ENCODE measurements at places on chromosomes 2 and 18. TPM values are rescaled to one million over a fixed set of nuclear protein-coding genes. Genes with fewer than 3 reads are reported as not detected.

SDC1 gene
- 47.3 TPM for total RNA-seq

OTOS gene
- total RNA-seq = not detected

FER1L5 gene
- total RNA-seq = 1.1 TPM

PLCL1 gene
- 0.11 TPM for total RNA-seq

IL36B gene
- total RNA-seq = not detected

C1QL2 gene
- total RNA-seq = 0.55 TPM

GRCh38 chr18:66668706-66669105 lies 64.8 kb upstream of the CDH19 start:
- H3K27me3 ChIP-seq = no peaks in the 10 kb centered on the region
- peaks cover 42% of the 10 kb centered on the region for H3K4me1 ChIP-seq
- H3K36me3 ChIP-seq = no peaks in the 10 kb centered on the region
- DNase-seq = no peak
- no peak overlapping the region for H3K27ac ChIP-seq
- H3K4me3 ChIP-seq = no peak overlapping the region

DNA sequence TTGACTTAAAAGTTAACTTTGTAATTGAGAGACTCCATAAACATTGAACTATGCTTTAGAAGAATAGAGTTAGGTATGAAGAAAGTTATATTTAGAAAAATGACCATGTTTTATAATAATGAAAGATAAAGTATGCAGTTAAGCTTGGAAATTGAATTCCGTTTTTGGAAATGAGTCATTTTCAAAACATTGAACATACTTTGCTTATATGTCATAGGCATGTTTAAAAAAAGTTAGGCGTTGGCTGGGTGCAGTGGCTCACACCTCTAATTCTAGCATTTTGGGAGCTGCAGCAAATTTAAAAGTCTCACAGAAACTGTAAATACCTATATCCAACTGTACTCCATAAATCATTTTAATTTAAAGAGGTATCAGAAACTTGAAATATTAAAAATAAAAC lies 607.4 kb downstream of the CBLN2 start:
- H3K27me3 ChIP-seq = no peaks in the 10 kb centered on the region
- no peak for DNase-seq
- peaks cover 4% of the 10 kb centered on the region for H3K36me3 ChIP-seq

DNA sequence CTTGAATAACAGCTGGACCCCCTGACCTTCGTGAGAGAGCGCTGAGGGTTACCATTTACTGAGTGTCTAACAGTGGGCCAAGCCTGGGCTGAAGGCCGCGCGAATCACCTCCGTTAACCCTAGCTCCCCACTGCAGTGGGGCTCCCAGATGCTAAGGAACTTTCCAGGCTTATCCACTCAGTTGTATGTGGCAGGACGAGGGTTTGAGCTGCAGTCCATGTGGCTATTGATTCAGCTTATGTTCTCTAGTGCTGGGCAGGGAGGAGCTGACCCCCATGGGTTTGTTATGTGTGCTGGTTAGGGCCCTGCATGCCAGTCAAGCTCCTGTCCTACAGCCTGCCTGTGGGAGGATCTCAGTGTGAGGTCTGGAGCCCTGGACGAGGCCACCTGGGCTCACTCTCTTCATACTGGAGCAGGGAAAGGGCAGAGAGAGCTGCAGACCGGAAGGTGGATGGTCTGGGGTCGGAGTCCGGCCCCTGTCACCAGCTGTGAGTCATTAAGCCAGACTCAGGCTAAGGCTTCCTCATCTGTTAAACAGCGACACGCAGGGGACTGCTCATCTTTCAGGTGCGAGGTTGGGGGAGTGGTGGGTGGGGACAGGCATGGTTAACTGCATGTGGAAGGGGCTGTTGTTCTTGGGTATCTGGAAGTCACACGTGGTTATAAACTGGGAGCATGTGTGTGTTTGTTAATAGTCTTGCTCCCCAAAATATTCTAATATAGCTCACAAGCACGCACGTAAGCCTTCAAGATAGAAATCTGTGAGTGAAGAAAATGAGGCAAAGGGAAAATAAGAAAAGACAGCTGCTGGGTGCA lies 6.6 kb downstream of the PSD4 start:
- no peaks in the 10 kb centered on the region for H3K27me3 ChIP-seq
- no peak overlapping the region for H3K4me3 ChIP-seq
- DNase-seq = no peak
- H3K36me3 ChIP-seq = no peaks in the 10 kb centered on the region
- H3K4me1 ChIP-seq = peaks cover 17% of the 10 kb centered on the region

DNA sequence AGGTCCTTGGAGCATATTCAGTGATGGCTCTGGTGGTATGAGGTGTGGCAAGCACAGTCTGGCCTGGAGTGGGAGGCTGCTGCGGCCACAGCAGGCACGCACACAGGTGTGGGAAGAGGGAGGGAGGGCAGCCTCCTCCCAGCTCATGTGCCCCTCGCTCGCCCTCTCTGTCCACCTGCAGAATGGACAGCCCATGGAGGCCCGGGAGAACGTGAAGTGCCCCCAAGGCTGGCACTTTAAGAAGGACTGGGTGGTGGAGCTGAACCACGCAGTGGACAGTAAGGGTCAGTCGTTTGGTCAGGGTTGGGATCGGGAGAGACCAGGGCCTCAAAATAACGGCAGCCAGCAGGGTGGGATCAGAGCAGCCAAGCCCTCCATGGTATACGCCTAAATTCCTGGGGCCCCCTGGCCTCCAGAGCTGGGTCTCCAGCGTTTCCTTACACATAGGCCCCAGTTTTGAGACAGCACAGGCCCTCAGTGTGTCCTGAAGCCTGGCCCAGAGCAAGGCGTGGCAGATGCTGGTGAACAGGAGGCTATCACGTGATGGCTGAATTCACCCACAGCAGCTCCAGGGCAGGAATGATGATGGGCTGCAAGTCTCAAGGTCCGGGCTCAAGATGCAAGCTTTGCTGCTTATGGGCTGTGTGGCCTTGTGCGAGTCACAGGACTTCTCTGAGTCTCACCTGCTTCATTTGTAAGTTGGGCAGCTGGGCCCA lies 47.9 kb downstream of the FER1L5 start:
- no peaks in the 10 kb centered on the region for H3K27me3 ChIP-seq
- no peak for DNase-seq
- no peak overlapping the region for H3K4me3 ChIP-seq
- no peaks in the 10 kb centered on the region for H3K36me3 ChIP-seq
- H3K4me1 ChIP-seq = 0 out of 2 replicates have a peak, but pooled peaks cover 1% of the 10 kb centered on the region
- no peak overlapping the region for H3K27ac ChIP-seq

DNA sequence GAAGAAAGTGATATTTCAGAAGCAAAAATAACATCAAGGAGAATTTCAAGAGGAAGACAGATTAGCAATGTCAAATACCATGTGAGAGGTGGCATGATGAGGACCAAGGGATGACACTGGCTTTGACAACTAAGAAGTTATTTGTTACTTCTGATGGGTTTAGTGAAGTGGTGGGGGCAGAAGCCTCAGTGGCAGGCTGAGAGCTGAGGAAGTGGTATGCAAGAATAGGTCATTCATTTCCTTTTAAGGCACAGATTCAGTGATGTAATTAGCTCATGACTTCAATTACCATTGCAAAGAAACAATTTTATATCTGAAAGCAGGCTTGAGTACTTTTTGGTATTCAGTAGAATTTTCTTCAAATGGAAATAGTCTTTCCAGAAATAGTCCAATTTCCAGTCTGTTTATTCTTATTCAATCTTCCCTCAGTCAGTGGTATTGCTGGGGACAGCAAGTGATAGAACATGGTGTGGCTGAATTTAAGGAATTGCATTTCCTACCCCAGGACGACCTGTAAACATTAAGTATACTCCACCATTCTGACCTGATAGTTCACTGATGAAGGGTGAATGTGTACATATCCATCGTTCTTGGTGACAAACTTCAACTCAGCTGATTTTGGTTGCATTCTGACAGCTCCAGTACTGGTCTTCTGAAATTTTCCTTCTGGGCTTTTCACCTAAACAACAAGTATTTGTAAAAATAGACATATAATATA lies 28.2 kb downstream of the GEMIN6 start:
- H3K4me3 ChIP-seq = no peak overlapping the region
- peaks cover 15% of the 10 kb centered on the region for H3K36me3 ChIP-seq
- no peaks in the 10 kb centered on the region for H3K4me1 ChIP-seq

DNA sequence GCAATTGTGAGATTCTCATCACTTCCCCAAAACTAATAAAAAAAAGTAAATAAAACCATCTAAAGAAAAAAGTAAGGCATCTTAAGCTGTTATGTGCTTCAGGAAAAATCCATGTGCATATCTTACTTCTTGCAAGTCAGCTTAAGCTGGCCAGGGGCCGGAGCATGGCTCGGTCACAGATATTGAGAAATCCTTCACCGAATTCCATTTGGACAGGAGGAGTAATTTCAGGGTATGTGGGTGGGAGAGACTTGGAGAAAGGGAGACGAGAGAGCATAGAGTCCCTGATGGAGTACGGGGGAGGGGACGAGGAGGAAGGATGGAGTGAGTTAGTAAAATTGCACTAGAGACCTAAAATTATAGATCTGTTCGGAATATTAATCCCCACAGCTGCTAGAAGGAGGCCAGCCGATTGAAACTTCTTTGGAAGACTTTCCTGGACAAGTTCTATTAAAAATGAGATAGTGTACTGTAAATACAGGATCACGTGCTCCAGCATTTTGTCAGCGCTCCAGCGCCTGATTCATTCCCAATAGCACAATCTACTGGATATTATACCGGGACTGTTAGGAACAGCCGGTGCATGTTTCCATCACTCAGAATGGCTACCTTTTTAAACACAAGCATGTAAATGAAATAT lies 438.5 kb downstream of the ZNF516 start:
- no peak for DNase-seq
- peaks cover 9% of the 10 kb centered on the region for H3K4me1 ChIP-seq
- H3K27ac ChIP-seq = no peak overlapping the region
- no peaks in the 10 kb centered on the region for H3K36me3 ChIP-seq
- no peak overlapping the region for H3K4me3 ChIP-seq

DNA sequence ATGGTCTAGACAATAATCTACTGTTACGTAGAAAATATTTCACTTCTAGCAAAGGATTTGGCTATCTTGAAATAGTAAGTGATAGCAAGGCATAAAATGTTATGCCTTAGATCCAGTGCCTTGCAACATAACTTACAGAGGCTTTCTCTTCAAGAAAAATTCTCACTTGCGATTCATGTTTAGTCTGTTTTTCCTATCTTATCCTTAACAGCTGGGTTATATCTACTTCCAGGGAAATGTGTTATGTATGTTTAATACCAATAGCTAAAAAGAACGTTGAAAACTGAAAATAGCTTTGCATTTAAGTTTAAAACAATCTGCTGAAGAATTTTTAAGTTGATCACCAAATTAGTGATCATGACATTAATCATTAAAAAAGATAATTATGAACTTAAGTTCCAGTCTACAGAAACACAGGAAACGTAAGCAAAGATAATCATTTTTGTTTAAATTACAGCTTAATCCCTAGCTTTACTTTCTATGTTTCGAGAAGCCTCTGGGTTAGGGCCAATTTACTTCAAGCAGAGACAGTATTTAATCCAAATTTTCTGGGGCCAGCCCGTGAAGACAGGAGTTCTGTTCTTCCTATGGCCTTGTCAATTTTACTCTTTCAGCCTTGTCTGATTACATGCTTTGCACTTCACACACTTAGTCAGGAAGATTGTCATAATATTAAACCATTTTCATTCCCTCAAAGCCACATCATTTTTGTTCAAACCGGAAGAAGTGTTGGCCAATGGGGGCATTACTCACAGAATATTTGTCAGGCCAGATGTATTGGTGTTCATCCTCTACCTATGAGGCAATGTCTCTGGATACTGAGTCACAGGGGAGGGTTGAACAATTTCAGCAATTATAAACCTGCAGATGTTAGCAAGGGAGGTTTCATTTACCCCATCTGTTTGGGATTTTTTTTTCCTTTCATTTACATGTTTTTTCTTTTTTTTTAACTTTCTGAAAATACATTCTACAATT lies 1132.9 kb upstream of the ZEB2 start:
- no peaks in the 10 kb centered on the region for H3K4me1 ChIP-seq
- H3K4me3 ChIP-seq = no peak overlapping the region
- no peaks in the 10 kb centered on the region for H3K27me3 ChIP-seq
- no peaks in the 10 kb centered on the region for H3K36me3 ChIP-seq
- H3K27ac ChIP-seq = no peak overlapping the region
- DNase-seq = no peak

DNA sequence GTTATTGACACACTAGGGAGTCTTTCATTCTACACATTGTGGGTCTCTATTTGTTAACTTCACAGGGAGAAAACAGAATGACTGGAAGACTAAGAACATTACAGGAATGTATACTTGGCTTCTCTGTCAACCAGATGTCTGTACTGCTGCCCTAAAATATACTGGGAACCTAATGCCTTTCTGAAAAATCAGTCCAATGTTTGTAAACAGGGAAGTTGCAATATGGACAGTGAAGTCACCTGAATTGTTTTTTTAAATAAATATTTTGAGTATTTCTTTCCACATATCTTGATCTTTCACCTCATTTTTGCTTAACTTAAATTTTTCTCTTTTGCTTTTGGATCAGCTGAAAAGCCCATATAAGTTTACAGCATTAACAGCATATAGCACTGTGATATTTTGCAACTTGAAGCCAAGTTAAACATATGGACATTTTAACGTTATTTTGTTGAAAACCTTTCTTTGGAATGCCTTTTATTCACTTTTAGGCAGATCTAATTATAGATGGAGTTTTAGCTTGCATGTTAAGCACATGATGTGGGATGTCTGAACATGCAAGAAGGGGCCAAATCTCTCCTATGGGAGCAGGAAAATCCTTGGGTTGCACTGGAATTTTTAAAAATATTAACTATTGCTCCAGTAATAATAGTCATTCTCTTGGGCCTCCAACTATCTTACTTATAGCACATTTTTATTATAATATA lies 137.7 kb upstream of the TWIST2 start:
- H3K4me1 ChIP-seq = no peaks in the 10 kb centered on the region
- DNase-seq = no peak
- H3K27ac ChIP-seq = no peak overlapping the region
- peaks cover 4% of the 10 kb centered on the region for H3K27me3 ChIP-seq
- no peak overlapping the region for H3K4me3 ChIP-seq
- H3K36me3 ChIP-seq = no peaks in the 10 kb centered on the region

- 0 out of 2 replicates have a peak, but pooled peaks cover 2% of the 10 kb centered on the region for H3K36me3 ChIP-seq
- no peak for DNase-seq
- H3K27me3 ChIP-seq = peaks cover 4% of the 10 kb centered on the region
- peaks cover 10% of the 10 kb centered on the region for H3K4me1 ChIP-seq
- H3K27ac ChIP-seq = no peak overlapping the region
These were observed 6.5 kb upstream of the ZAP70 start for GRCh38 chr2:97706708-97707345.

All from WTC11 (cell line).